Panc1 (cell line): ENCODE measurements at places on chromosomes 16 and 17. TPM values are rescaled to one million over a fixed set of nuclear protein-coding genes. Genes with fewer than 3 reads are reported as not detected.

SOCS1 gene
- total RNA-seq: 4.8 TPM

GSG1L gene
- 0.08 TPM for total RNA-seq

GCGR gene
- 1.6 TPM for total RNA-seq

C16orf96 gene
- 0.15 TPM for total RNA-seq

TBC1D3 gene
- total RNA-seq: not detected

MPV17L gene
- 10.4 TPM for total RNA-seq

ABCC12 gene
- total RNA-seq: not detected

ATF7IP2 gene
- total RNA-seq: 25.2 TPM

PIRT gene
- total RNA-seq: not detected

ALOXE3 gene
- 0.46 TPM for total RNA-seq

FOXN1 gene
- not detected for total RNA-seq

DNAI2 gene
- total RNA-seq: not detected

TBC1D3I gene
- 0.54 TPM for total RNA-seq

ZNF597 gene
- 2.7 TPM for total RNA-seq

CIBAR2 gene
- not detected for total RNA-seq

PGAP3 gene
- 21.8 TPM for total RNA-seq

NPEPPS gene
- 137 TPM for total RNA-seq

PHF12 gene
- 79.1 TPM for total RNA-seq

FBXO31 gene
- total RNA-seq: 22.4 TPM
